ENCODE measurements at places on chromosomes 12 and 14.

DNA sequence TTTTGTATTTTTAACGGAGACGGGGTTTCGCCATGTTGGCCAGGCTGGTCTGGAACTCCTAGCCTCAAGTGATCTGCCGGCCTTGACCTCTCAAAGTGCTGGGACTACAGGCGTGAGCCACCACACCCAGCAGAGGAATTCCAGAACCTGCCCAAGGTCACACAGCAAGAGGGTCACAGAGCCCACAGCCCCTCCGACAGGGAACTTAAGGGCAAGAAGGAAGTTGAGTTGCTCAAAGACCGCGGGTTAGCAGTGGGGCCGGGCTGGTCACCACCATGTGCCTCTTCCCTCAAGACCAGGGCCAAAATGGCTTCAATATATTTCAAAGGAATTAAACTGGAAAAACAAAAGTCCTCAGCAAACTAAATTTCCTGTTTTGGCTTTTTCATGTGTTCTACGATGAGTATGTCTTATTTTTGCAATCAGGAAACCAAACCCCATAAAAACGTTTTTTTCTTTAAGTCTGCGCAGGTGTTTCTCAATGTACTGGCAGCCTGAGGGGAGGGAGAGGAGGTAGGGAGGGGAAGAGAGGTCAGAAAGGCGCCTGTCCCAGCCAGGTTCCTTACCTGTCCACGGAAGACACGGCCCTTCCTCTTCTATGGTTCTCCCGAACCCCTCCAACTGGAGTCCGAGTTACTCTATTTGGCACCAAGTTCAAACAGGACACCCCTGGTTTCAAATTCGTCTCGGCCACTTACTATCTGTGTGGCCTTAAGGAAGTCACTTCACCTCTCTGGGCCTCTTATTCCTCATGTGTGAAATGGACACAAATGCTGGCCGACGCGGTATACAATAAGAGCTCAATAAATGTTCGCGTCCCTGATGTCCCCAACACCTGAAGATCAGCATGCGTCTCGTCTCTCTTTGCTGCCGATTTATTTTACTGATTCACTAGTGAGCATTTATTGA, 778 bp downstream of the SLC8B1 start:
- peak; percentile 17 for DNase-seq

- no peak for DNase-seq
These were observed 17.4 kb downstream of the P2RX4 start for GRCh38 chr12:121227294-121227693.

DNA sequence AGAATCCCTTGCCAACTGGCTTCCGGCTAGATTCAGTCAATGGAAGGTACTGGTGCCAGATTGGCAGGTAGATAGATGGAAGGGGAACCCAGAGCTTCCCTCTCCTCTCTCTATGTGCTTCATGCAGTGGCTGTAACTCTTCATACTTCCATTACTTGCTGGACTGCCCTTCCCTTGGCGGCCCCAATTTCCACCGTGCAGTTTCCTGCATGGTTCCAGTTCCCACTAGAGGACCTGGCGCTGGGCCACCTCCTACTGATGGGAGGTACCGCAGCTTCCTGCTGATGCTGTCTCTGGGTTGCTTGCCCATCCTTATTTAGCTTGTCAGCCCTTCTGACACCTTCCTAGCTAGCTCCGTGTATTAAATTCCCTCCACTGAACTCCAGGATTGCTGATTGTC, 226.4 kb downstream of the ANO2 start:
- DNase-seq = no peak

DNA sequence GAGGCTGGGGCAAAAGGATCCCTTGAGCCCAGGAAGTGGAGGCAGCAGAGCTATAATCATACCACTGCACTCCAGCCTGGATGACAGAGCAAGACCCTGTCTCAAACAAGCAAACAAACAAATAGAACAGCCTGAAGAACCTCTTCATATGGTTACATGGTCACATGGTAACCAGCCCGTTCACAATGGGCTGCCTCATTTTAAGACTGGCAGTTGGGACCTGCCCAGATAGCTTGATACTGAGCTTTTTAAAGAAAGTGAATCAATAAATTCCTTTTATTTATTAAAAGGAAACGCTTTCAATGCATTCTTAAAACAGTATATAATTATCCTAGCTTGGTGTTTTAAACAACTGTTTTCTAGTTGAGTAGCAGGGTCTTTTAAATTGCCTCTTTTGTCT, 10.5 kb downstream of the MLXIP start:
- peak; percentile 26 for DNase-seq

DNA sequence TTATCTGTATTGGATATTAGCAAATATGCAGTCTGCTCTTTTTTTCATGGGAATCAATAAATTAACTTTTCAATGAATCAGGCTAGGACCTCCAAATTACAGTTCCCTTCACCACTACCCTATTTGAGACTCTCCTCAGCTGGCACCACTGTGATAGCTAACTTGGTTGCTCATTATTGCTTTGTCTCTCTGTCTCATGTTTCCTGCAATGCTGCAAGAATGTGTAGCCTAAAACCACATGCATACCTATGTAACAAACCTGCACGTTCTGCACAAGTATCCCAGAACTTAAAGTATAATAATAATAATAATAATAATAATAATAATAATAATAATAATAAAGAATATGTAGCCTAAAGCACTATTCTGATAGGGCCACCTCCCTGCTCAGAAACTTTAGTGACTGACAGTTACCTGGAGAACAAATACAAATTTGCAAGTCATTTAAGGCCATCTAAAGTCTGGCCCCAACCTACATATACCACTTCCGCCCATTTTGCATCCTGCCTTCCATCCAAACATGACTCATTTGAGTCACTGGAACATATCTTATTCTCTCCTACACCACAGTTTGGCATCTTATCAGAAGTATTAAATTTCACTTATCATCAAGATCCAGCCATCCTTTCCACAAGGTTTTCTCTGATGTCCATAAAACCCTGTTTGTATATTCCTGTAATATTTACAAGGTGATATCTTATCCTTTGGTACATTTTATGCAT, 215.1 kb downstream of the LRRK2 start:
- DNase-seq = no peak

DNA sequence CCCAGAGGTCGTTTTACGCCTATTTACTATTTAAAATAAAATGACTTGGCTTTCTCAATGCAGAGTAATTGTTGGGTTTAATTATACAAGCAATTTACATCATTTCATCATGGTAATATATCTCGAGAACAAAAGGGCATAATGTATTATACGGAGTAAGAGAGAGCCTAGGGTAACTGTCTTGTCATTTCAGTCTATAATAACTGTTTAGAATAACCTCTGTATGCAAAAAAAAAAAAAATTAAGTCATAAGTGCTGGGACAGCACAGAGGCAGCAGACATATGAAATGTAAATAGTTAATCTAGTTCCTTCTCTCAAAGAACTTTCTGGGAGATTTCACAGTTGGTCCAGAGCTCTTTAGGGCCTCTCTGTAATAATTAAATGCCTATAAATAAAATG, 284.9 kb downstream of the TMTC2 start:
- no peak for DNase-seq

DNA sequence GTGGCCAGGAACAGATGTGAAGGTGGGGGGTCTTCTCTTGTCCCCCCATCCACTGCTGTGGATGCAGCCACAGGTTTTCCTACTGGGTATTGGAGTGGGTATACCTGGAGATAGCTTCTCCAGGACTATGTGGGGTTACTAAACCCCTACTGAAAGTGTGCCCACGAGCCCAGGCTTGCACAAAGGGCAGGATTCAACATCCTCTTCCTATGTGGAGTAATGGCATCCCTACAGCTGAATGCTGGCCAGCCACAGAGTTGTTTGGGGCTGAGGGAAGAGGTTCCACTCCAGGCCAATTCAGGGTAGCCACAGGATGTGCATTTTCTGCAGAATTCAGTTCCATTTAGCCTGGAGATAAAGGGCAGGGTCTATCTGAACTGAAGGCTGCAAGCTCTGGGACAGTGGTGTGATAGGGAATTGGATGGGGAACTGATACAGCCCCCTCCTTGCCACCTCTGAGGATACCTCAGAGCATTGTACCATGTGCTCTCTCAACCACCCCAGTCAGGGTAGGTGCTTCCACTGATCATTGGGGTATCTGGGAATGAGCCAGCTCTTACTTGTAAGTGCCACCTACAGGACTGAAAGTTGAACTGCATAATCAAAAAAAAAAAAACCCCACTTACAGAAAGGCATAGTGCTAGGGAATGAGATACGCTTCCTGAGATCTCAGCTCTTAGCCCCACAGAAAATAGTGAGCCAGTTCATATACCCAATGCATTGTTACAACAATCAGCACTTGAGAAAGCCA, 187.1 kb downstream of the KITLG start:
- no peak for DNase-seq

- DNase-seq = no peak
These were observed 57.4 kb upstream of the LRFN5 start for GRCh38 chr14:41549282-41549681.

- DNase-seq = no peak
These were observed 709.0 kb upstream of the FOXG1 start for GRCh38 chr14:28057359-28058296.

GRCh38 chr12:53378724-53379388, 1.1 kb upstream of the SP1 start:
- no peak for DNase-seq

DNA sequence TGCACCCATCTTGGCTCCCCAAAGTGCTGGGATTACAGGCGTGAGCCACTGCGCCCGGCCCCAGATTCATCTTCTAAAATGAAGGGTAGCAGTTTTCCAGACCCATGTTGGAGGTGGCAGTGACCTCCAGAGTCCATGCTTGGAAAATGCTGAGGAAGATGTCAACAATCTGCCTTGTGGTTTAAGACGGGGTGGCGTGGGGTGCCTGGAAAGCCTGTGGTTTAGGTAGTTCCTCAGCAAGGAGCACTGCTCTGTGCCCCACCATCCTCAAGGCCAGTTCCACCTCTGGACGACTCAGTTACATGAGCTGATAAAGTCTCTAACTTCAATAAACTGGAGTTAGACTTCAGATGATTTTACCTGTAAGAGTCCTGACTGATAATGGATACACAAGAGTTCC, 48.6 kb downstream of the DRAM1 start:
- no peak for DNase-seq
